ENCODE measurements at places on chromosomes 4 and X. TPM values are rescaled to one million over a fixed set of nuclear protein-coding genes. Genes with fewer than 3 reads are reported as not detected.

The CCDC120 gene
- total RNA-seq: 1.1 TPM

The CXorf65 gene
- total RNA-seq: not detected

- no peak for DNase-seq
Observed at GRCh38 chr4:145566086-145566708, 53.0 kb upstream of the MMAA start.

DNA sequence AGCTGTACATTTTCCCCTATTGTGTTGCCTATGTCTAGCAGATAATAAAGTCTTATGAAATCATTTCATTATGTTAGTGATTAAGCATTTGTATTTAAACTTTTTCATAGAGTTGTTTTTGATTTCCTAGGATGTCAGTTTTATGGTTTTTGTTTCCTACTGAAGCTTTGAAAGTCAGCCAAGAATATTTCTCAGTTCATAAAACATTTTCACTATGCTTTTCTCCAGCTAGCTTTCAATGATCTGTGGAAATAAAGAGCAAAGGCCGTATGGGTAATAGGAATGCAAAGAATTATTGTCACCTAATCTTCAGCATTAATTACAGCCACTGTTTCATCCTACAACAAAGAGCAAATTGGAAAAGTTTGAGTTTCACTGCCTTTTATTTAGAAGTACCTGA lies 145.7 kb upstream of the NUDT6 start:
- no peak for DNase-seq

The COX7B2 gene
- not detected for total RNA-seq

GRCh38 chrX:140510306-140510676 lies 5.4 kb upstream of the SOX3 start:
- DNase-seq: no peak

The MND1 gene
- 1.3 TPM for total RNA-seq

DNA sequence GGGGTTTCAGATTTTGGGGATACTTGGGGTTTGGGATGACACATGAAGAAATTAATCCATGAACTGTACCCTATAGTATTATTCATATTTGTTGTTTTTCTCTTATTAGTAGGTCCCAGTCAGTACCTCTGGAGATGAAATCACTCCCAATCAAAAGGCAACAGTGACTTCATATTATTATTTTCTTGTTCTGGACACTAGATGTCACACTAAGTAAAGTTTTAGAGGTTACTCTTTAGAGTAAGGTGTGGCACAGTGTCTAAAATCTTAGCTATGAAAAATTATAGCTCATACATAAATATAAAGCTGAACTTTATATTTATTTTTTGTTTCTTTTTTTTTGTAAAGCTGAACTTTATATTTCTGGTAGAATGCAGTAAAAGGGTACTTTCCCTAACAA lies 35.1 kb downstream of the FAM114A1 start:
- peak; percentile 43 for DNase-seq

- DNase-seq: peak; percentile 27
Observed at GRCh38 chrX:40012039-40012867, 85.5 kb downstream of the BCOR start.

The NPY2R gene
- total RNA-seq: not detected

The MUC7 gene
- not detected for total RNA-seq

GRCh38 chr4:153001626-153002025 lies 65.5 kb downstream of the FHDC1 start:
- DNase-seq: no peak

DNA sequence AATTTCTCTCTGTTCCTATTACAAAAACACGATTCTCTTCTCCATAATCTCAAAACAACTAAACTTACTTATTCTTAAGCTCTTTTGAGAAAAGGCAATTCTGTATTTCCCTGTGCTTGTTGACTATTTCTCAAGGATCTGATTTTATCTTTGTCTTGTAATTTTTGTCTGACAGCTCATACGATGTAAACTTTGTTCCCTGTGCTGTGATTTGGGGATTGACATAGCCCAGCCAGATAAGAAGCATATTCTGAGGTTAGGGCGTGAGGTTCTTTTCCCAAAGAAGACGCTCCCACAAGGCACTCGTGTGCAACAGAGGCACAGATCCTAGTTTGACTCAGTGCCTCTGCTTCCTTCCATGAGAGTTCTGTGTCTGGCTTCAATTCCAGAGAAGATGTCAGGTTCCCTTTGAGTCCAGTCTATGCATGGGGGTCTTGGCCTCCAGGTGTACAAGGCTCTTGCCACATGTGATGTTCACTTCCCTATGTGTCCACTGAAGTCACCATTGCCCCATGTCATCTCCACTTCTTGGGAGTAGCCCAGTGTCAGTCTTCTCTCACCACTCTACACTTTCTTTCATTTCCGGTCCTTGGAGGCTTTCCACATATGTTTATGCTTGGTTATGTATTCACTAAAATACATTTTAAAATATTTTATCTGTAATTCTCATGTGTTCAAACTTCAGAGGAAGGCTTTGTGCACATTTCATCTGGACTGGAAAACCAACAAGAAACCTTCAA lies 94.8 kb downstream of the MID1 start:
- DNase-seq: no peak

GRCh38 chr4:99234331-99235010 lies 15.4 kb upstream of the ADH6 start:
- DNase-seq: no peak

DNA sequence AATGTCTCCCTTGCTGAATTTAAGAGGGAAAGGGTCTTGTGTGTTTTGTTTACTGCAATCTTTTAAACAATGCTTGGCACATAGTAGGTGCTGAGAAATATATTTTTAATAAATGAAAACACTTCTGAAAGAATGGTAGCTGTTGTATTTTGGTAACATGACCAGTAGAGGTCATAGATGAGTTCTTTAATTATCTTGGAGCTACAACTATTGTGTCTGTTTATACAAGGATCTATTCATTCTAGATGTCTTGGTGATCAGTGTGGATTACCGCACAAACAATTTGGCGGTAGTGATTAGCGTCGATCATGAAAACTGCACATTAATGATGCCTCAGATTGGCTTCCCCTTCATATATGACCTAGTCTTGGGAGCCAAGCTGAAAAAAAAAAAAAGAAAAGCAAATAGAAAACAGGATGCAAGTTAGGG lies 21.4 kb upstream of the SCRG1 start:
- DNase-seq: peak; percentile 48

DNA sequence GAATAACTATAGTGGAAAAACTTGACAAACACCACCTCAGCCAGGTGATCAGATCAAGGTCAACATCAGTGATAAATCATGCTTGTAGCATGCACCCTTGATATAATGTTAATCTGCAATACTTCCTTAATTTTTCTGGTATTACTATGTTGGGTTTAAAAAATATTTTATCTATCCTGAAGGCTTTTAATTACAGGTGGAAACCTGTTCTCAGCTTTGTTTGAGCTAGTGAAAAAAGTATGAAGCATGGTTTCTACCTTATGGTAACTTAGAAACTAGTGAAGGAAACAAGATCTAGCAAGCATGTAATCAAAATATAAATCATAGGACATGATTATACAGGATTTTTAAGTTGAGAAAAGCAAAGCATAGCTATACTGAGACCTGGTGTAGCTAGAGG lies 26.6 kb downstream of the MAOA start:
- peak; percentile 77 for DNase-seq

GRCh38 chr4:124631760-124632159 lies 80.8 kb downstream of the ANKRD50 start:
- DNase-seq: peak; percentile 99

The UGT2A1 gene
- total RNA-seq: not detected

DNA sequence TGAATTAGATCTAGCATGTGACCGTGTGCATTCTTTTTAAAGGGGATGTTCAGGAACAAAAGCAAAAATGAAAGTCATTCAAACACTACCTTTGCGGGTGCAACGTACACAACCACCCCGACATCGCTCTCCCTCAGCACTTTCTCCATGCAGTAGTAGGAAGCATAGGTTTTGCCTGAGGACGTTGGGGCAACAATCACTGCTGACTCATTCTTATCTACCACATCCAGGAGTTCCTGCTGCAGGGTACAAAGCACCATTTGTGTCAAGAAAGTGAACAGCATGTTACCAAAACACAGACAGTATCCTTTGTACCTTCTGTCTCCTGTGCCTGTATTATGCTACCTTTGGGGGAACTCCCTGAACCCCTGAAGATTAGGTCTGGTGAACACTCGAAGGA lies 58.6 kb downstream of the DDX60L start:
- peak; percentile 82 for DNase-seq

GRCh38 chr4:165359506-165359905 lies 19.3 kb upstream of the CPE start:
- DNase-seq: peak; percentile 69

The NLRP2B gene
- total RNA-seq: not detected

- no peak for DNase-seq
Observed at GRCh38 chr4:1402516-1403091, 3.6 kb downstream of the NKX1-1 start.

DNA sequence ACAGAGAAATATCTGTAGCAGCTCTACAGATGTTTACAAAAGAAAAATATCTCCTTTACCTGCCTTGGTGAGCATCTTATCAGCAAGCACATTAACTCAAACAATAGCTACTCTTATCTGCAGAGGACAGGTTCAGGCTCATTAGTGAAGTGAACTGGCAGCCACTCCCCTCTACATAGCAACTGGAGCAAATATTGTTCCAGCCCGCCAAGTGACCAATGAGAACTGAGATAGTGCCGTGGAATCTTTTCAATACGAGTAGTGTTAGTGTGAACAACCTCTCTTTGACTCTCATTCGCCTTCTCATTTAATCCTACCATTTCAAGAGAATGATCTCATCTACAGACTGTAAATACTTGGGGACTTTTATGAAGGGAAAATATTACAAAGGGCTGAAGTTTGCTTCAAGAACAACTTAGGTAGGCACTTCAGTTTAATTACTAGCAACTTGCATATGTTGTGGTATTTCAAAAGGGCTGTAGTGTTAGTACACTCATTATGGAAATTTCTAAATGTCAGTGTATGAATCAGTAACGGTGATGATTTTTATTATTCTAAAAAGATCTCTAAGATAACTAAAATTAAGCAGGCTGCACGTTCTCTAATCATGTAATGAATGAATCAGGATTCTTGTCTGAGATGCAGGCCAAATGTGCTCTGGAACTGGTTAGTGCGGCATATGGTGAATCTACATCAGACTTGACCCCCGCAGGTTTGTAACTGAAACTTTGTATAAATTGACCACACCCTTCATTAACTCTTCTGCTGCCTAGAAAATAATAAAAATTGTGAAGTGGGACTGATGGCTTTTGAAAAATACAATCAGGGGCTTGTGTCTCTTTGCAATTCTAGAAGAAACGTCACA lies 72.4 kb downstream of the PALLD start:
- DNase-seq: peak; percentile 83

The PNMA5 gene
- total RNA-seq: not detected

- peak; percentile 61 for DNase-seq
Observed at GRCh38 chr4:77157859-77158486, 966 bp downstream of the CCNG2 start.

GRCh38 chr4:183165376-183165775 lies 66.3 kb downstream of the WWC2 start:
- no peak for DNase-seq

DNA sequence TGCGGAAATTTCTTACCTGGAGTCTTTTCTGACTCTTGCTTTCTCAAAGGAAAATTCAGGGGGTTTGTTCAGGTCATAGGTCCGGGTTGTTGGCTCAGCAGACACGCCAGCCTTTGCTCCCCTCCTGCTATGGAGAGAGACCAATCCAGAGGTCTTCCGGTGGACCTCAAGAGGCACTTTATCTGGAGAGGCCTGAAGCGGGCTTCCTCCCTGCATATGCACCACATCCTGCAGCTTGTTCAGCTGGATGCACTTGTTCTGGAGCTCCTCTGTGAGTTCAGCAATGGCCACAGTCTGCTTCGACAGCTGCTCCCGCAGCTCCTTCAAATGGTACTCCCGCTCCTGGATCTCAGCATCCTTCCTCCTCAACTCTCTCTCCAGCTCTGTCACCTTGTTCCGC lies 10.5 kb downstream of the PRKG2 start:
- DNase-seq: no peak

DNA sequence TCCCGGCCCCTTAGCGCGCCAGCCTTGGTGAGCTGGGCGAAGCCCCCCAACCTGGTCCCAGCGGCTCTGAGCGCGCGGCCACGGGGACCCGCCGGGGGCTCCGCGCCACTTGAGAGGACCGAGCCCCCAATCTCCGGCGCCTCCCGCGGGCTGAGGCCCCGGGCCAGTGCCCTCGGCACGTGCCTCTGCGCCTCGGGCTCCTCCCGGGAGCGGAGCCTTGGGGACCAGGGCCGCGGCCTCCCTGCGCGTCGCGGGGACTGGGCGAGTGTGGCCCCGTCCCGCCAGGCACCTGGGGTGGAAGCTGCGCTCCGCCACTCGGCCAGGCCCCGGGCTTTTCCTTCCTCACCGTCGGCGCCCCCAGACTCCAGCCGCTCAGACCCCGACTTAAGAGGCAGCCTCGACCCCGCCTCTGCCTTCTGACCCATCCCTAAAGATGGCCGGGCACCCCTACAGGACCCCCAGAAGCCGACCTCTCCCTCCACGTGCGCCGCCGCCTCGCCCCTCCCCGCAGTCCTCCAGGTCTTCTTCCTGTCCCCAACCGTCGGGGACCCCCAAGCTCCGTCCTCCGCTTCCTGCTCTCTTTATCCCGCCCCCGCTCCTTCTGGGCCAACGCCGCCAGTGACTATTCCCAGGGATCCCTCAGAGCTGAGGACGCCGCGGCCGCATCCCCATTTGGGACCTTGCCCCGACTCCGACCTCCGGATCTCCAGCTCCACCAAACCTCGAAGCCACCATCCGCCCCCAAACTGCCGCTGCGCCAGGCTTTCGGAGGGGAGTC lies 752 bp downstream of the ERAS start:
- no peak for DNase-seq

The GC gene
- total RNA-seq: not detected

The CLCN4 gene
- 2.4 TPM for total RNA-seq

DNA sequence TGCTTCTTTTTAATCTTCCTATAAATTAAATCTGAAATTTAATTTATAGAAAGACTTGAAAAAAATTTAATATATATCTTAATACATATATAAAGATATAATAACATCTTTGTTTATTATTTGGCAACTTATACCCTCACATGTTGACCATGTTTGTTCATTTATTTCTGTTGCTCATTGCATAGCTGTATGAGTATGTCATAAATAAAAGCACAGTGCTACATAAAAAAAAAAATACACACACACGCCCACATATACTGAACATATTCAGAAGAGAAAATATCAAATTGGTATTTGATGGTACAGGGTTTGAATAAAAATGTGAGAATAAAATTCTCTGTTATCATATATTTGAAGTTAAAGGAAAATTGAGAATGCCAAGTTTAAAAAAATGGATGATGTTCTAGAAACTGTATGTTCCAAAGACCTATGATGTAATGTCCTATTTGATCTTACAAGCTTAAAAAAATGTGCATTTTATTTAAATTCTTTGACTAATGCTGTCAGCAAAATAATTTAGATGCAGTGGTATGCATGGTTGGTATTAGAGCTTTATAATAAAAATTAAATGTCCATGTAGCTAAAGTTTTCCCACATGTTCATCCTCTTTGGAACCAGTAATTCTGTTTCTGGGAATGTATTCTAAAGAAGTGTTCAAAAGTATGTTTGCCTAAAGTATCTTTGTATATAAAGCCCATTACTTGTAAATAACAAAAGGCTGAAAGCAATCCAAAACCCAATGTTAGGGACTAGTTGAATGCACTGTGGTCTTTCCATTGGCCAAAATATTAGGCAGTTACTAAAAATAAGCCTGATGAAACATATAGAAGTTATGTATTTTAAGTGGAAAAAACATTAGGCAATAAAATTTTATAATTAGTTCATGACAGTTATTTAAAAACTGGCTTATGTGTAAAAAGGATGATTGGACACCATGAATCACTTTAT lies 12.9 kb downstream of the TMEM184C start:
- DNase-seq: no peak

- DNase-seq: no peak
Observed at GRCh38 chr4:123812066-123812390, 415.4 kb downstream of the SPRY1 start.

The EXOC1L gene
- total RNA-seq: not detected

The ARMCX2 gene
- total RNA-seq: 30.0 TPM
